ENCODE measurements at places on chromosomes 7 and 10.

GRCh38 chr7:121116396-121116795 lies 127.9 kb downstream of the CPED1 start:
- no peak for DNase-seq

GRCh38 chr10:5105626-5106025 lies 11.4 kb downstream of the AKR1C3 start:
- no peak for DNase-seq

- no peak for DNase-seq
These were observed 137.9 kb downstream of the RAPGEF5 start for GRCh38 chr7:22219036-22219435.

DNA sequence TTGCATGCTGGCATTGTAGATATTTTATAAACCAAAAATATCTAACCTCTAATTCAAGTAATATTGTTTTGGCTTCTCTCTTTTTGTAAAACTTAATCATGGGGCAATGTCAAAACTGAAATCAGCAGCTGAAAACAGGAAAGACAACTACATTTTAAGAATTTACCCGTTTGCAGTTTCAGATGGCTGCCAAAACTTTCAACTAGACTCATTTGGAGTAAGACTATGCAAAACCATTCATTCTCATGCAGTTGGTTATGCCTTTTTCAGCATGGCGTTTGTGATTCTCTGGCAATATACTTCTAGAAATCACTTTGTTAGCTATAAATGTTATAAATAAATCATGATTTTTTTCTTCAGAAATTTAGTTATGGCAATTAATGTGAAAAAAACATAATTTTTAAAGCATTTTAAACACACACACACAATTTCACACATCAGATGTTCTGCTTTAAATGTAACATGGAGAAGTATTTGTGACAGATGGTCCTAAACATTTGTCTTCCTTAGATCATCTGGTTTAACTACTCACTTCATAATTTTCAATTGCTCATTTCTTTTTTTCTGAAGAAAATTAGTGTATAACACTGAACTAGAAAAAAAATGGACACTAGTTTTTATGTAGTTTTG lies 116.4 kb downstream of the ITGB8 start:
- no peak for DNase-seq

DNA sequence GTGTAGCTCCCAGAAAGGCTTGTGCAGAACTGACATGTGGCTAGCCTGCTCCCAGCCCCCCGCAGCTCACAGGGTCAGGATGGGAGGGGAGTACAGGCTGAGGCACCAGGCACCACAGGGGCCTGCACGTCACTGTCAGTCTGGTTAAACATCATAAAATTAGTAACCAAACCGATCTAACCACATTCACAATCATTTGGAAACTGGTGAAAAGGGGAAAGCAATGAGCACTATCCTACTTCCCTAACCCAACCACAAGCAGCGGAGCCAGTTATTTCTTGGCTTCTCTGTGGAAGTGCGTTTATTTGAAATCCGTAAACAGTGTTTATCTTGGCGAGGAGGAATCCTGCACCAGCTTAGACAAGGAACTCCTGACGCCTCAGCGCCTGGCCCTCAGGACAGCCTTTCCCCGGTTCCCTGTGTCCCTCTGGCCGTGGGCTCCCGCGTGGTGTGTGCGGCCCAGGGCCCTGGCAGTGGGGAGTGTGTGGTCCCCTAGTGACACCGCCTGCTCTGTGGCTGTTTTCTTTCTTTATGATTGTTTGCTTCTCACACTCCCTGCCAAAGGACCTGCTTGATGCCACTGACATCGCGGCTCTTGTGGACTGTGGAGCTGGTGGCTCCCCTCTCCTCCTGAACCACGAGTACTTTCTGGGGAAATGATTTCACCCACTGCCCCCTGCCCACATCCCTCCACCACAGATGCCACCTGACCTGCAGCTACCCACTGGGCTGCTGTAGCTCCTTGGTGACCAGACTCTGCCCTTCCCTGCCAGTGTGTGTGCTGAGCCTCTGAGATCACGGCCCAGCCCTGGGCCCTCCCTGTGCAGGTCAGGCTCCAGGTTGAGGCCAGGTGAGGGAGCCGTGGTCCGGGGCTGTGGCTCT lies 38.0 kb downstream of the INPP5A start:
- no peak for DNase-seq

DNA sequence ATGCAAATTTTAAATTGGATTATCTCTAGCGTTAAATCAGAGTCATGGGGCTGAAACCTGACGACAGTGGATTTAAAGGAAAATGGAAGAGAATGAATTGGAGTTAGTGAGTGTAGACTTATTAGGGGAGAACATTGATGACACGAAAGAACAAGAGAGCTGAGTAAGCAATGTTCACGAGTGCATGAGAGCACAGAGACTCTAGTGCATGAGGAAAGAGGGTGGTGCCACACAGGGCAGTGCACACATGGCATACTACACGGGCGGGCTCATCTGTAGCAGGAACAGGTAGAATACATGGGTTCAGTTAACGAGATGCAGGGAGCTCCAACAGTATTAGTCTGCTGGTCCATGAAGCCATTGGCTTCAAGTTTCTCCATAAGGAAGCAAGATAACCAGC lies 53.9 kb downstream of the USP6NL start:
- no peak for DNase-seq

GRCh38 chr10:130558746-130559546 lies 422.8 kb downstream of the GLRX3 start:
- DNase-seq, result no peak

GRCh38 chr10:15321431-15322341 lies 49.4 kb downstream of the FAM171A1 start:
- no peak for DNase-seq
